Endodermal cell (in vitro differentiated cells): ENCODE measurements at places on chromosomes 4 and X.

GRCh38 chr4:69054578-69055200 lies 41.6 kb upstream of the UGT2B7 start:
- DNase-seq = no peak

- DNase-seq = no peak
These were observed 590.9 kb upstream of the GNPDA2 start for GRCh38 chr4:45317276-45317675.

GRCh38 chrX:1137531-1137930 lies 74.9 kb downstream of the CRLF2 start:
- peak; percentile 22 for DNase-seq

DNA sequence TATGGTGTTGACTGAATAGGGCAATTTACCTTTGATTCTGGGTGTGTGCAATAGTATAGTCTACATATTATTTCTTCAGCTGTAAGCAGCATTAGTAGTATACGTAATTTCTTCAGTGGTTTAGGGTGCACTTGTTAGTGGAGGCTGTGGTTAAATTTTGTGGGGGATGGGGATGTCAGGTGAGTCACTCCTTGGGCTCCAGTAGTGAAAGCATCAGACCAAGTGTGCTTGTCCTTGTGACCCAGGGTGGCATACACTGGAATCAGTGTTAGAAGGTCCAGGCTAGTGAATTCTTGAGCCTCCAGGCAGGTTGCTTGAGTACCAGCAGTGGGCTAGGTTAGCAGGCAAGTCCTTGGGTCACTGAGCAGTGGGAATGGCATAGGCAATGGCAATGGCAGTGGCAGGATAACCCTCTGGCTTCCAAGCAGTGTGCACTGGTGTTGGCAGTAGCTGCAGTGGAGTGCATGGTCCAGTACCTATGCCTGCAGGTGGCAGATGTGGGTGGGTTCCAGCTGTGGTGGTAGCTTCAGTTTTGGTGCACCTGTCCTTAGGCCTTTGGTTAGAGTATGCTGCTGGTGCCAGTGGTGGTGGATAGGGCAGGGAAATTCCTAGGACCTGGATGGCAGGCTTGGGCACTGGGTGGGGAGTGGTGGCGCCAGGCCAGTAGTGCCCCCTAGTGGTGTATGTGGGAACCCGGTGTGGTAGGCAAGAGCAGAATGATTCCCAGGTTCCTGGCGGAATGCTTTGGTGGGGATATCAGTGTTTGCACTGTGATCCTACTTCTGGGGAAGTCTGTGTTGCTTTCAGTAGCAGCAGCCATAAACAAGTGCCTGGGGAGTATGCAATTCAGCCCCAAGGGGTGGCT lies 531.0 kb downstream of the SMARCA1 start:
- peak; percentile 71 for DNase-seq

GRCh38 chrX:134948333-134949241 lies 42.2 kb upstream of the SMIM10 start:
- DNase-seq = no peak

- DNase-seq = no peak
These were observed 510.3 kb downstream of the TECRL start for GRCh38 chr4:63898961-63899360.

GRCh38 chr4:84582302-84582987 lies 482 bp upstream of the CDS1 start:
- DNase-seq = peak; percentile 100

DNA sequence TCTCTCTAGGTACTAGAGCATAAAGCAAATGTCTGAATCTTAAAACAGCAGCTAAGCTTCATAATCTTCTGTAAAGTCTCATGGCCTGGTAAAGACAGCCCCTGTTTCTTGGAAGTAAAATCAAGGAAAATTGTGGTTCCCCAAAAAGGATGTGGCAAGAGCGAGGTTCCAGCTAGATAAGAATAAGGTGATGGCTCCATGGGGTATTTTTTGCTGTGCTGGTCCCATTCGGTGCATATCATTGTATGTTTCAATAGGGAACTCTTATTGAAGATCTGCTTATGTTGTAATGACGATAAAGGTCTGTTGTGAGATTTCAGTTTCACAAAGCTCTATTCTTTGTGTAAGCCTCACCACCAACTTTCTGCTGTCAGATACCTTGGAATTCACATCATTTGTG lies 316.9 kb upstream of the NOCT start:
- DNase-seq = no peak

GRCh38 chr4:183405303-183405702 lies 39.1 kb upstream of the CDKN2AIP start:
- no peak for DNase-seq

DNA sequence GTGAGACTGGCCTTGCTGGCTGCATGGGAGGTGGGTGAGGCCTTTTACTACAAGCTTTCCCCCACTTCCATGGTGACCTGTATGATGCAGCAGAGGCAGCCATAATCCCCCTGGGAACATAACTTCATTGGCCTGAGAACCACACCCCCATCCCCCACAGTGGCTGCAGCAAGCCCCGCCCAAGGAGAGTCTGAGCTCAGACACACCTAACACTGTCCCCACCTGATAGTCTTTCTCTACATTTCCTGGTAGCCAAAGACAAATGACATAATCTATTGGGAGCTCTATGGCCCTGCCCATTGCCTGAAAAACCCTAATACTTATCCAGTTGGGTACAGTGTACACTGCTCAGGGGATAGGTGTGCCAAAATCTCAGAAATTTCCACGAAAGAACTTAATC lies 62.6 kb downstream of the GLUD2 start:
- no peak for DNase-seq

GRCh38 chr4:54433686-54434085 lies 204.6 kb downstream of the PDGFRA start:
- DNase-seq = peak; percentile 72
